ENCODE measurements at places on chromosomes 2 and 18.

- no peak for DNase-seq
These were observed 154.2 kb downstream of the DCDC2C start for GRCh38 chr2:3857576-3857975.

GRCh38 chr2:129885735-129886134 is 93.7 kb upstream of the RAB6C start:
- DNase-seq: no peak

DNA sequence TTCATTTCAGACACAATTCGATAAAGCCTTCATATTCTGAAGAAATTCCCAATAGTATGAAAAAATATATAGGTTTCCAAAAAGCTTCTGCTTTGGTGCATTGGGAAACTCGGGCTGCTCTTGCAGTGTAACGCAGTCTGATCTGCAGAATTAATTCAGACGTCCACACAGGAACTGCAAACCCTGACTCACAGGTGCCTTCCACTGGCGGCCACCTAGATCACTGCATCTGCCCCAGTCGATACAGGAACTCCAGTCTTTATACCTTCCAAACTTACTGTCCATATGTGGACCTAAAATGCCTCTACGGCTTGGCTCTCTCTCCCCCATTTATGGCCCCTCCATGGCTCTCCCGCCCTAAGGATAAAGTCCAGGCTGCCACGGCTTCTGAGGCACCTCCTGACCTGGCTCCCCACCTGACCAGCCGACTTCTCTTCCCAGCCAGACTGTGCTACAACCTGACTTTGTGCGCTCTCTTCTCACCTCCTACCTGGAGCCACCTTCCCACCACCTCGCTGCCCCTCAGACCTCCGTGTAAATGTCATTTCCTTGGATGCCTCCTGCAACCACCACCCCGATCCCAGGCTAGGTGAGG is 39.7 kb downstream of the L3MBTL4 start:
- DNase-seq: no peak

DNA sequence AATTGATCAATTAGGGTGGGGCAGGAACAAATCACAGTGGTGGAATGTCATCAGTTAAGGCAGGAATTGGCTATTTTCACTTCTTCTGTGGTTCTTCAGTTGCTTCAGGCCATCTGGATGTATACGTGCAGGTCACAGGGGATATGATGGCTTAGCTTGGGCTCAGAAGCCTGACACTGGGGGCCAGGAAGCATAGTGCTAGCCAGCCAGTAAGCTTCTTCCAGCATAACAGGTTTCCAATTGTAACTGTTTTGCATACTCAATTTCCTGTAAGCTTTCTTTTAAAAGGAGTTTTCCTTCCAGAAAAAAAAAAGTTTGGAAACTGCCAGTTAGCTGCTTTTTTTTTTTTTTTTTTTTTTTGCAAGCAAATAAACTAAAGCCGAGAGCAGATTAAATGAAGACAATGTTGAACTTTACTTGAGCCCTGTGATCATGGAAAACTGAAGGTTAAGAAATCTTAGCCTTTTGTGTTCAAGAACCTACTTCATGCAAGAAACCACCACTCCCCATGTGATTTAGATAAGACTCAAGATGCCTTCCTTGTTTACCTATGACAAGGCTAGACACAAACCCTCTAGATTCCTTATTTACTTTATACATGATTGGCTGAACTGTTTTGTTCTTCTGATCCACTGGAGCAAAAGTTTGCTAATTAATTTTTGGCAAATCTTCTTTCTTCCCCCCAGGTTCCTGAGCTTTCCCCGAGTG is 126.9 kb upstream of the LINC00305 start:
- no peak for DNase-seq

DNA sequence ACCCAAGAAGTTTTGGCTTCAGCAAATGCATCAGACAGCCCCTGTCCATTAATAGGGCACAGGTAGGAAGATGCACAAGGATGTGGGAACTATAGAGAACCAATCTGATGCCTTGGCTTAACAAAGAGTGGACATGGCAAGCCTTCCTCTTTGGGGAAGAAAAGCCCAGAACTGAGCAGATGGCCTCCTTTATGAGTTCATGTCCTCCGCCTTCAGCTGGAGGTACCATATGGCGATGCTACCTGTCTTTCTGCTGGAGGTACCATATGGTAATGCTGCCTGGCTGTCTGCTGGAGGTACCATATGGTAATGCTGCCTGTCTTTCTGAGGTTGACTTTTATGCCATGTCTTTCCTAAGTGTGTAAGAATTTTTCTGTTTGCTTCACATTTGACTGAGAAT is 6.0 kb downstream of the RETREG2 start:
- DNase-seq: no peak

DNA sequence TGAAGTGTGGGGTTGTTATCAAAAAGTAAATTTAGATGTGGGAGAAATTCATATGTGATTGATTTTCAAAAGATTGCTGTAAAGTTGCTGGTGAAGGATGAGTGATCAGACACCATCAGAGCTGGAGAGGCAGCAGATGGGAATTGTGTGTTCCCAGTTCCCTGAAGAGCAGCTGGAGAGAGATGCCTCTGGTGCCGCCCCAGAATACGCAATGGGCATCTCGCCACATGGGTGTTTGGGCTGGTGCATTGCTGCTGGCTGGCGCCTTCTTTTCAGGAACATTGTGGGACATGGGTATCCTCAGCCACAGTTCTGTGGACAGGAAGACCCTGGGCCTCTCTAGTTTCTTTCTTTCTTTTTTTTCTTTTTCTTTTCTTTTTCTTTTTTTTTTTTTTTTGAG is 11.9 kb downstream of the ATG4B start:
- no peak for DNase-seq

DNA sequence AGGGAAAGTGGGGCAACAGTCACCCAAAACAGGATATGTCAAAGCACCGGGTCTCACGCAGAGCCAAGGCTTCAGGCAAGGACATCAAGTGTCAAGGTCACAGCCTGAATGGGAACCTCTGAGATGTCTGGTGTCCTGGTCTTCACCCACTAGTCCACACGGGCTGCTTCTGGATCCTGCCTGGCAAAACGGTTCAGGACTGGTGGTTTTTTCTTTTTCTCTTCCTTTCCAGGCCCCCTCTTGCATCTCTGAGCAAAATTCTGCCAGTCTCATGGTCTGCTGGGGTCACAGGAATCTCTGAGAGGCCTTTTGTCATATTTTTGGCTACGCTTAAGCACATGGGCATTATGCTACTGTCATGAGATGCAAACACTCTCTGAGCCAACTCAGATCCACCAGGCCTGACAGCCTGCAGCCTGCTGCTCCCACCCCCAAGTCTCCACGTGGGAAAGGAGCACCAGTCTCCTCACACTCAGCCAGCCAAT is 518.2 kb upstream of the ZEB2 start:
- no peak for DNase-seq

- DNase-seq: no peak
These were observed 11.1 kb downstream of the NR4A2 start for GRCh38 chr2:156321243-156321904.

GRCh38 chr2:172177996-172178395 is 75.3 kb upstream of the DLX2 start:
- no peak for DNase-seq

DNA sequence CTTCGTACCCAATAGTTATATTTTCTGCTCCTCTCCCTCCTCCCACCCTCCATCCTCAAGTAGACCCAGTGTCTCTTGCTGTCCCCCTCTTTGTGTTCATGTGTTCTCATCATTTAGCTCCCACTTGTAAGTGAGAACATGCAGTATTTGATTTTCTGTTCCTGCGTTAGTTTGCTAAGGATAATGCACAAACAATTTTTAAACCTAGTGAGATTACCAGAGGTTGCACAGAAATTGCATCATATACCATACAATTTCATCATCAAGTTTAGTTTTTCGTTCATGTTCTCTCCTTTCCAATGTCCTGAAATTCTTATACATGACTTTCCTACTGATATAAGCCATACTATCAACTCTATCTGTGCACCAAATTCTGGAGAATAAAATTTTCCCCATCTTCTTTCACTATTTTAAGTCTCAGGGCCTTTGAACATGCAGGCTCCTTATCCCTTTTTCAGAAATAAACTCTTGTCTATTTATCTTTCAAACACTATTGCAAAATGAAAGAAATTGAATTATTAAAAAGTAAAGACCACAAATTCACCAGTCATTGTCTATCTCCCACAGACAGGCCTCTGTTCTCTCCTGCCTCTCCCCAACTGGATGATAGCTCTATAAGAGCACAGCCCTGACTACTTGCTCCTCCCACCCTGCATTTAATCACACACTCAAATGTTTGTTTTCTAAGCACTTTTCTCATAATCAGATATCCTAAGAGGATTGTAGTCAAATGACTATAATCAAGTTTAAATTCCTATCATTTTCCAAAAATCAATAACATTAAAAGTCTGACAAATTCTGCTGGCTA is 27.2 kb upstream of the B4GALT6 start:
- no peak for DNase-seq

DNA sequence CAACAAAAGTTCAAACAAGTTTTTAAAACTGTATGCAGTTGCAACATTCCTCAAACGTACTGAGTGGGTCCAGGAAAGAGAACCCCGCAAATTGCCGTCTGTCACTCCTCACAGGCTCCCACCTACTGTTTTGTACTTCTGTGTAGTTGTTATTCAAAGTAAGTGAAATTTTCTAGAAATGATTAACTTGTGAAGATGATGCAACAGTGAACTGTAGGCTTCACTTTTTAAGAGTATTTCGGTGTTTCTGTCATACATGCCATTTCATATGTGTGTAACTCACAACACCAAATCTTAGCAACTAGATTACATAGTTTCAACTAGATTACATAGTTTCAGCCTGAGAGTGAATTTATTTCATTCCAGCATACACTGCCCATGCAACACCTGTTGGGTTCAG is 226.0 kb upstream of the TANK start:
- no peak for DNase-seq

GRCh38 chr2:41955316-41956043 is 92.3 kb upstream of the PKDCC start:
- DNase-seq: no peak

DNA sequence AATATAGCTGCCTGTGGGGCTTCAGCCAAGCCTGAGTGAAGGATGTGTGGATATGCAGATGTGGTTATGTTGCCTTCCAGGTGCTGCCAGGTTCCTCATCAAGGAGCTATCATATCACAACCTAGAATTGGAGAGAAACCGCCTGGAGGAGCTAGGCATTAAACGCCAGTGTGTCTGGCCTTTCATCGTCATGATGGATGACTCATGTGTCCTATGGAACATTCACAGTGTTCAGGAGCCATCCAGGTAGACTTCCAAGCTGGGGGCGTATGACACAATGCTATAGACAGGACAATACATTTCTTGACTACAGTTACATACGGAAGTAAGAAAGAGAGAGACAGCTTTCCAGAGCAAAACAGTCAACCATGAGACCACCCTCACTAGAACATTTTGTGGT is 86.8 kb downstream of the ESCO1 start:
- DNase-seq: no peak
